ENCODE measurements at places on chromosomes 16 and 17.

DNA sequence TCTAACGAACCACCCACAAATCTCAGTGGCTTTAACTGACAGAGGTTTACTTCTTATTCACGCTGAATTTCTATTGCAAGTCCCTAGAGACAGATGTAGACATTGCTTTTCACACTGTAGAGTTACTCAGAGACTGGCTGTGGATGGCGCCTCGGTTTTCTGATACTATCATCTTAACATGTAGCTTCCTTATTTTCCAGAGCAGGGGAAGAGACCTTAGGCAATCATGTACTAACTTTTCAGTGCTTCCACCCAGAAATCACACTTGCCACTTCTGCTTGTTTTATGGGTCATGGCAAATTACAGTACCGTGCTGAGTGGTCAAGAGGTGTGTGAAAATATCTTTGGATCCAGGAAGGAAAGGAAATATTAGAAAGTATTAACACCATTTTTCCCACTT lies 65.4 kb downstream of the MAF start:
- no peak for DNase-seq

DNA sequence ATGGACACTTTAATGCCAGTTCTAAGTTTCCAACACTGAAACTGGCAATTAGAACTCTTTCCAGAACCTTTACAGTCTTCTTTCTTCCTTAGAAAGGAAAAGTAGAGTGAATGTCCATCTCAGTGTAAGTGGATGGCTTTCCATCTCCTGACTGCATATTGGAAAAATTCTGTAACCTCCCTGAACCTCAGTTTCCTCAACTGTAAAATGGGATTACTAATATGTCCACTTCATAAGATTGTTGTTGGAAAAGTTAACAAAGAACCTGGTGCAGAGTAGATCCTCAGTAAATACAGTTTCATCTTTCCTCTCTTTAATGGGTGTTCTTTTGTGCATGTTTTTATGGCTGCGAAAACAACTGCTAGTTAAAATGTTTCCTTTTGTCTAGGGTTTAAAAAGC lies 2.6 kb downstream of the TMEM98 start:
- DNase-seq = no peak

GRCh38 chr16:2736476-2737237 lies 15.8 kb upstream of the SRRM2 start:
- no peak for DNase-seq

GRCh38 chr17:76501018-76501826 lies at the start of gene RHBDF2:
Gene RHBDF2, minus strand, starts transcription at chr17:76501423. Its CDS starts 19,899 bp downstream, at chr17:76481524.
- peak; percentile 74 for DNase-seq

GRCh38 chr17:66691644-66692420 lies 143.1 kb upstream of the CACNG5 start:
- DNase-seq = no peak

DNA sequence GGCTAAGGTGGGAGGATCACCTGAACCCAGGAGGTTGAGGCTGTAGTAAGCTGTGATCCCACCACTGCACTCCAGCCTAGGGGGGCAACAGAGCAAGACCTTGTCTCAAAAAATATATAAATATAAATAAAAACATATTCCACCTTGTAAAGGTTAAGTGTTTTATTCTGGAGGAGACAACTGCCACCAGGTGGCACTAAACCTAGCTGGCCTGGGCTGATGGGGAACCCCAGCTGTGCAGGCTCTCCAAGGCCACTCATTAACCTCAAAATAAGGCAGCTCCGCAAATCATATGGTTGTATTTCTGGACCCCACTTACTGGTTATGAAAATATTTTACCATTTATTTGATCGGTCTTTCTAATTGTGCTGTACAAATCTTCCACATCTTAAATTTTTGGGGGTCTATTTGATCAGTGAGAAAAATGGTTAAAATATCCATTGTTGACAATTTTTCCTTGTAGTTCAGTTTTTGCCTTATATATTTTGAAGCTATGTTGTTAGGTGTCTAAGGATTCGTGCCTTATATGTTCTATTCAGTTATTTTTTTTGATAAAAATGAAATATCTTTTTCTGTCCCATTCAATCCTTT lies 8.5 kb upstream of the ICAM2 start:
- DNase-seq = peak; percentile 26

GRCh38 chr17:79788989-79789942 lies 7.6 kb downstream of the CBX8 start:
- no peak for DNase-seq

DNA sequence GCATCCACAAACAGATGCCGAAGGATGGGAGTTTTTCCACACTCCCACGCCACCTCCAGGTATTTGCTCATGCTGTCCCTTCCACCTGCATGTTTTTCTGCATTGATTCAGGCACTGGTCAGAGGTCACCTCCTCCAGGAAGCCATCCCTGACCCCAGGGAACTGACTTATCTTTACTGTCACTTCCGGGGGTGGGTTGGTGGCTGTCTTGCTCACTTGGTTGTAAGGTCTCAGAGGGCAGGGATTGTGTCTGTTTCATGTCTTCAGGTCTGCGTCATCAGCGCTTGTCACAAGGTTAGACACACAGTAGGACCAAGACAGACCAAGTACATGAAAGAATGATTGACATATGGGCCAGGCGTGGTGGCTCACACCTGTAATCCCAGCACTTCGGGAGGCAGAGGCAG lies 1.9 kb upstream of the IL4R start:
- DNase-seq = no peak

DNA sequence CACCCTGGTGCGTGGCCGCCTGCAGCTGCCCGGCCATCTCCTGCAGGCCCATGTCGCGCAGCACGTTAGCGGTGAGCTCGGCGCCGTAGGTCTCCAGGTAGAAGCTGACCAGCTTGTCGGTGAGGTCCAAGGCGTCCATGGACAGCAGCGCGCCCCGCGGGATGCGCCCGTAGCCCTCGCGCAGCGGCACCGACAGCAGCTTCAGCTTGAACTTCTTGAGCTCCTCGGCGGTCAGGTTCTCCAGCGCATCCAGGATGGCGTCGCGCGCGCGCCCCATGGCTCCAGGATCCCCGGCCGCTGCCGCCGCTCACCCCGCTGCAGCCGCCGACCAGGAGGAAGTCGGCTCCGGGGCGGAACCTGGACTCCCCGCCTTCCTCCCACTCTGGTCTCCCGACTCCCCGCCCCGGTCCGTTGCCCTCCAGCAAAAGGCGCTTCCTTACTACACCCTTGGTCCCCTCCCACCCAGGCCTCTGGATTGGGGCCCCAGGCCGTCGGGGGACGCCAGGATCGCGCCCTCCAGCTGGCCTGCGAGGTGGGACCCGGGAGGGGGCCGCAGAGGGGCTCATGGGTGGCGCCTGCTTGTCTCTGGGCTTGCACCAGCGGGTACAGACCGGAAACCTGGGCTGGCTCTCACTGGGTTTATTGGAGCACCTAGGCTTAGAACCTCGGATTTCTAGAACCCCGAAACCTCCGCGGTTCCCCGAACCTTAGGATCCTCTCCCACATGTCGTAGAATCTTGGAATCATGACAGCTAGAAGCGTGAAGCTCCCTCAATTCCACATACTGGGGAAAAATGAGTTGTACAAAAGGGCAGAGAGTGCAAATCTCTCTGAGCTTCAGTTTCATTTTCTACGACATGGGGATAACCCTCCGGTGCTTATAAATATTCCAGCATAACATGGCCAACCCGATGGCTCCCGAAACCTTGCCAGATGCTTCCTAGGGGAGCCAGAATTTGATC lies at the start of gene PYCARD:
PYCARD (minus strand) TSS at position 347 of the 962 bp plus-strand sequence; CDS start at position 277, 70 bp downstream.
- no peak for DNase-seq

GRCh38 chr16:29112755-29113347 lies 128.0 kb downstream of the LAT start:
- no peak for DNase-seq

- no peak for DNase-seq
Measured at GRCh38 chr17:59377410-59377809, 46.0 kb downstream of the YPEL2 start.

DNA sequence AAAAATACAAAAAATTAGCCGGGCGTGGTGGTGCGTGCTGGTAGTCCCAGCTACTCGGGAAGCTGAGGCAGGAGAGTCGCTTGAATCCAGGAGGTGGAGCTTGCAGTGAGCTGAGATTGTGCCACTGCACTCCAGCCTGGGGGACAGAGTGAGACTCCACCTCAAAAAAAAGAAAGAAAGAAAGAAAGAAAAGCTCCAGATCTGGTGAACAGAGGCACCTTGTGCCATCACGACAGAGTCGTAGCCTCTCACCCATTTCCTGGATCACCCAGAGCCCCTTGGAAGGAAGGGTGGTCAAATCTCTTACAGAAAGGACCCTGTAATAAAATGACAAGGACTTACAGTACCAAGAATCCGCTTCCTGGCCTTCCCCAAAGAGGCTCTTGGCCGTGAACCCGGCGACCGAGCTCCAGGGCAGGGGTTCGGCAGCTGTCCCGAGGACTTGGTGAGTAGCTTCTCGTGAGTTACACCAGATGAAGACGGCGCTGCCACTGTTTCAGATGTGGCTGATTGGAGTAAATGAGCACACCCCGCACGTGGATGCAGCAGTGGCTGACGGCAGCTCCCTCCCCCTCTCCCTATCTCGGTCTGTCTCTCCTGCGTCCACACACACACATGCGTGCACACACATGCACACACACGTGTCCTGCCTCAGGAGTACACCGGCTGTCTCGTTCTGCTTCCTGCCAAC lies 13.5 kb downstream of the LGALS3BP start:
- no peak for DNase-seq

- no peak for DNase-seq
Measured at GRCh38 chr16:48053418-48053745, 102.4 kb downstream of the ABCC12 start.

GRCh38 chr17:63780507-63780906 lies 6.5 kb downstream of the DDX42 start:
- DNase-seq = no peak

- no peak for DNase-seq
Measured at GRCh38 chr16:74868501-74868900, 93.9 kb upstream of the FA2H start.

GRCh38 chr17:58272367-58273280 lies 8.1 kb downstream of the MPO start:
- DNase-seq = no peak

GRCh38 chr17:76383546-76384221 lies 725 bp upstream of the SPHK1 start:
- DNase-seq = peak; percentile 33

DNA sequence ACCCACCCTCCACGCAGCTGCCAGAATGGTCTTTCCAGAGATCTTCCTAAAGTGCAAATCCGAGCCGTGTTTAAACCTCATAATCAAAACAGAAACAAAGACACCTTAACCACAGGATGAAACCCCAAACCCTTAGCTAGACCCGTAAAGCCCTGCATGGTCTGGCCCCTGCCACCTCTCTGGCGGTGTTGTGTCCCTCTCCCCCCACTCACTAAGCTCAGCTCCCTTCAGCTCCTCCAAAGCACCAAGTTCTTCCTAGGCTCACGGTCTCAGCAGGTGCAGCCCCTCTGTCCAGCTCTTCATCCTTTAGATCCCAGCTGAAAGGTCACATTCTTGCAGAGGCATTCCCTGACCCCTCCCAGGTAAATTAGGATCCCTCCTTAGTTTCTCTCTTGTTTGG lies 4.4 kb upstream of the NXPH3 start:
- no peak for DNase-seq

GRCh38 chr17:40303708-40304551 lies 5.0 kb upstream of the RARA start:
- no peak for DNase-seq

DNA sequence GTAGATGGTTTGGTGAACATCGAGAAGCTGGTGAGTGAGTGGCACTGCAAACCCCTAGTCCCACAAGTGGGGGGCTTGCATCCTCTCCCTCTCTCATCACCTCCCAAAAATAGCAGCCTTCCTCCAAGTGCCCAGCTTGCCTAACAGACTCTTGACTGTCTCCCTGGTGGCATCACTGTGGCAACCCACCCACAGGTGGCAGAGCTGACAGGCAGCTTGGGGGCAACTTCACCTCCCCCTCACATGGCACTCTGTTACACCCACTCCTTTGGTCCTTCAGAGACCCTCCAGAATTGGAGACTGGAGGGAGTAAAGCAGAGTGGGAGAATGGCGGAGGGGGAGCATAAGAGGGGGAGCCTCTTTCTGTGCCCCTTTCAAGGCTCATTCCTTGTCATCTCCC lies 15.7 kb downstream of the RAPGEFL1 start:
- no peak for DNase-seq

- DNase-seq = no peak
Measured at GRCh38 chr16:84339311-84339710, 29.0 kb upstream of the ATP2C2 start.

DNA sequence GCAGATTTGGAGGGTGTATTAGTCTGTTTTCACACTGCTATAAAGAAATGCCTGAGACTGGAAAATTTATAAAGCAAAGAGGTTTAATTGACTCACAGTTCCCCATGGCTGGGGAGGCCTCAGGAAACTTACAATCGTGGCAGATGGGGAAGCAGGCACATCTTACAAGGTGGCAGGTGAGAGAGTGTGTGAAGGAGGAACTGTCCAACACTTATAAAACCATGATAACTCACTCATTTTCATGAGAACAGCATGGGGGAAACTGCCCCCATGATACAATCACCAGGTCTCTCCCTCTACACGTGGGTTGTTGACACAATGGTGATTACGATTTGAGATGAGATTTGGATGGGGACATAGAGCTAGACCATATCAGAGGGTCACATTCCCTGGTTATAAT lies 195.6 kb downstream of the RGS9 start:
- no peak for DNase-seq

GRCh38 chr17:45688820-45689219 lies 95.3 kb upstream of the CRHR1 start:
- no peak for DNase-seq

DNA sequence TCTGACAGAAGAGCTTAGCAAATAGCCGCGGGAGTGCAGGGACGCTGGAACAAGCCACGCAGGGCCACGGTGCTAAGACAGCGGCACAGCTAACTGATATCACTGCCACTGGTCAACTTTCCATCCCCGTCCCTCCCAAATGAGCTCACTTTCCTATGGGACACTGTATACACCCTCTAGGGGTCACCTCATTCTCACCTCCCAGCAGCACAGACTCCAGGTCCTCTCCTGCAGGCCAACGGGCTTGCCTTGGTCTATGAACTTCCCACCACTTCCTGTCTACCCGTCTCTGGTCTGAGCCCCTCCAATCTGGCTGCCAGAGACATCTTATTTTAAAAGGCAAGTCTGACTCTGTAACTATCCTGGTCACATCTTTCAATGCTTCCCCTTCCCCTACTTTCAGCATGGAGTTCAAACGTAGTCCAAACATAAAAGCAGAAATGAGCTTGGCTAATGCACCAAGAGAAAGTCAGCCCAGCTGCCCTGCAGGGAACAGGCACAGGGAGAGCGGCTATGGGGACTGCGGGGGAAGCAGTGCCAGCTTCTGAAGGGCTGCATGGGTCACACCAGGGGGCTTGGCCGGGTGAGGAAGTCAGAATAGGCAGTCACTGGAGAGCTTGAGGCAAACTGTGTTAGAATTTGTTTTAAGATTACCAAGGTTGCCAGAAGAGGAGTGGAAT lies 26.3 kb upstream of the SLC38A8 start:
- no peak for DNase-seq

GRCh38 chr17:43531082-43531378 lies 15.1 kb downstream of the ETV4 start:
- no peak for DNase-seq

- peak; percentile 73 for DNase-seq
Measured at GRCh38 chr16:81632392-81633146, 146.5 kb upstream of the PLCG2 start.

DNA sequence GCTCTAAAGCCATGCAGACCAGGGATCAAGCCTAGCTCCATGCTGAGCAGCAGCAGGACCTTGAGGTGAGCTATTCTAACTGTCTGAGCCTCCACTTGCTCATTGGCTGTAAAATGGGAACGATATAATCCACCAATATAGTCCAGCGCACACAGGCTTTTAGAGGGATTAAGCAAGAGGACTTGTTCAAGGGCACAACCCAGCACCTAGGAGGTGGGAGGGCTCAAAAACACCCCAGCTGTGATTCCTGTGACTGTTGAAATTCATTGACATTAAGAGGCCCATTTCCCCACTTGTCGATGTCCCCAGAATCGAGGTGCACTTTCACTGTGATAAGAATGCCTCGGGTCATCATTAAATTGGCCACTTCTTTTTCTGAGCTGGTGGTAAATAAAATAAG lies 4.1 kb downstream of the USH1G start:
- no peak for DNase-seq

Data from RCC 7860 (cell line).